ENCODE measurements at places on chromosomes 3 and 15.

- DNase-seq, result no peak
Observed at GRCh38 chr3:20878691-20879090, 692.7 kb upstream of the SGO1 start.

GRCh38 chr3:134009345-134010000 is 20.3 kb downstream of the SLCO2A1 start:
- DNase-seq, result no peak

GRCh38 chr3:17974206-17974841 is 231.9 kb upstream of the TBC1D5 start:
- DNase-seq, result no peak

GRCh38 chr15:72313881-72314280 is 6.1 kb downstream of the CELF6 start:
- no peak for DNase-seq

DNA sequence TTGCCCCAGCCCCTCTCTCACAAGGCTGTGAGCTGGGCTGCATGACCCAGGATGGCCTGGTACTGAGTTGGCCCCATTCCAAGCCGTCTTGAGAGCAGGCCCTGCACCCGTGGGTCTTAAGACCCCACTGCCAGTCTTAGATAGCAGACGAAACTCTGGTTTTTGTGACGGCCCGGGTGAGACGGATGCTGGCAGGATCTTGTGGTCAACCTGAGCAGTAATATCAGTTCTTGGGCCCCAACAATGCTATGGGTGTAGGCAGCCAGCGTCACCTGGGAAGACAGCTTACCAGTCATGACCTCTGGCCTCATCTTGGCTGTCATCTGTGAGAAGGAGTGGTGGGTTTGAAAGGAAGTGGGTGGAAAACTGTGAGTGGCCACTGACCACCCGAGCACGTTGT is 305.8 kb downstream of the ARRDC4 start:
- no peak for DNase-seq

- DNase-seq, result no peak
Observed at GRCh38 chr3:128603811-128604775, 46.5 kb downstream of the RPN1 start.

DNA sequence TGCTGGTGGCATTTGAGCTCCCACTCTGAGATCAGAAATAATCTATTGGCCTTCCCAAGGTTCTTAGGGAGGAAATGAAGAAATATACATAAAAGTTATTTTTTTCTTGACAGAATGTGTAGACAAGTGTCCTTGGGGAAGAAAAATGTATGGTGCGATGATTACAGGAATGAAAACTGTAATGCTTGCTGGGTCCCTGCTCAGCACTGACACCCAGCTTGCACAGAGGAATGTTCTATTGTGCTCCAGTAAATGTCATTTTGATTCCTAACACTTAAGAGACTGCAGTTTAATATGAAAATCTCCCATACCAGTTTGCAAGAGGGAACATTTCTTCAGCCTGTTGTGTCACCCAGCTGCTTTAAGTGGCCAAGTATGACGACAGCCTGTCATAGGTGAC is 271.3 kb upstream of the TPM1 start:
- no peak for DNase-seq

DNA sequence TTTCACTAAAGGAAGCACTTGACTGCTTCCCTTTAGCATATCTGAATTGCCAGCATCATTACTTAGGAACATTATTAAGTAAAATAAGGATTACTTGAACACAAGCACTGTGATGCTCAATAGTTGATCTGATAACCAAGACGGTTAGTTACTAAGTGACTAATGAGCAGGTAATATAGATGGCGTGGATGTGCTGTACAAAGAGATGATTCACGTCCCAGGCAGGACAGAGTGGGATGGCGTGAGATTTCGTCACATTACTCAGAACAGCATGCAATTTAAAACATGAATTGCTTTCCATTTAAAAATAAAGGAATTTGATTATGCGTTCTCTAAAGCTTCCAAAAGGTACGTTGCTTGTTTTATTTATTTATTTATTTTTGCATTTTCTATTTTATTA is 240.0 kb upstream of the ARHGEF26 start:
- DNase-seq, result no peak

- no peak for DNase-seq
Observed at GRCh38 chr3:47429476-47430270, 46.1 kb downstream of the SCAP start.

DNA sequence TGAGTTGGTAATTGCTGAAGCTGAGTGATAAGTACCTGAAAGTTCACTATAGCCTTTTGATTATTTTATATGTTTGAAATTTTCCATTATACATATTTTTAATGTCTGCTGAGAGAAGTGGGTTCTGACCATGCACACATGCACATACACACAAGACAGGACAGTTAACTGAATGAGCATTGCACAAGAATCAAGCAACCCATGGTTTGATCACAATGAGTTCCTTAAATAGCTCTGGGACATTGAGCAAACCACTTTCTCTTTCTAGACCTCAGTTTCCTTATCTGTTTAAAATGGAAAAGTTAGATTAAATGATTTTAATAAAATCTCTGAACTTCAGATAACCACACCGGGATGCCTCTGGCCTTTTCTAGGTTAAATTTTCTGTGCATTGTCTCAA is 26.7 kb downstream of the SNTN start:
- no peak for DNase-seq
